ENCODE measurements at places on chromosomes 5 and 9.

- no peak for DNase-seq
These were observed 473.0 kb downstream of the PLK2 start for GRCh38 chr5:57986761-57987341.

DNA sequence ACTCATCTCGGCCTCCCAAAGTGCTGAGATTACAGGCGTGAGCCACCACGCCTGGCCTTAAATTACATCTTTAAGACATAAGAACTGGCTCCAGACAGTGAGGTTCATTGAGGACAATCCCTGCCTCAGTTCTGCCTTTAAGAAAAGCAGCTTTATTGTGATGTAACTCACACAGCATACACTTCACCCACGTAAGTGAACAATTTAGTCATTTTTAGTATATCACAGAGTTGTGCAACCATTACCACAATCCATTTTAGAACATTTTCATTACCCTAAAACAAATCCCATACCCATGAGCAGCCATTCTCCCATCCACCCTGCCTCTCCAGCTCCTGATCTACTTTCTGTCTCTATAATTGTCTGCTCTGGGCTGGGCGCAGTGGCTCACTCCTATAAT, 24.0 kb upstream of the LTC4S start:
- no peak for DNase-seq

- no peak for DNase-seq
These were observed 54.4 kb upstream of the TRAF1 start for GRCh38 chr9:120980951-120981350.

- DNase-seq, result no peak
These were observed 128.4 kb downstream of the PARP8 start for GRCh38 chr5:50794812-50795211.

DNA sequence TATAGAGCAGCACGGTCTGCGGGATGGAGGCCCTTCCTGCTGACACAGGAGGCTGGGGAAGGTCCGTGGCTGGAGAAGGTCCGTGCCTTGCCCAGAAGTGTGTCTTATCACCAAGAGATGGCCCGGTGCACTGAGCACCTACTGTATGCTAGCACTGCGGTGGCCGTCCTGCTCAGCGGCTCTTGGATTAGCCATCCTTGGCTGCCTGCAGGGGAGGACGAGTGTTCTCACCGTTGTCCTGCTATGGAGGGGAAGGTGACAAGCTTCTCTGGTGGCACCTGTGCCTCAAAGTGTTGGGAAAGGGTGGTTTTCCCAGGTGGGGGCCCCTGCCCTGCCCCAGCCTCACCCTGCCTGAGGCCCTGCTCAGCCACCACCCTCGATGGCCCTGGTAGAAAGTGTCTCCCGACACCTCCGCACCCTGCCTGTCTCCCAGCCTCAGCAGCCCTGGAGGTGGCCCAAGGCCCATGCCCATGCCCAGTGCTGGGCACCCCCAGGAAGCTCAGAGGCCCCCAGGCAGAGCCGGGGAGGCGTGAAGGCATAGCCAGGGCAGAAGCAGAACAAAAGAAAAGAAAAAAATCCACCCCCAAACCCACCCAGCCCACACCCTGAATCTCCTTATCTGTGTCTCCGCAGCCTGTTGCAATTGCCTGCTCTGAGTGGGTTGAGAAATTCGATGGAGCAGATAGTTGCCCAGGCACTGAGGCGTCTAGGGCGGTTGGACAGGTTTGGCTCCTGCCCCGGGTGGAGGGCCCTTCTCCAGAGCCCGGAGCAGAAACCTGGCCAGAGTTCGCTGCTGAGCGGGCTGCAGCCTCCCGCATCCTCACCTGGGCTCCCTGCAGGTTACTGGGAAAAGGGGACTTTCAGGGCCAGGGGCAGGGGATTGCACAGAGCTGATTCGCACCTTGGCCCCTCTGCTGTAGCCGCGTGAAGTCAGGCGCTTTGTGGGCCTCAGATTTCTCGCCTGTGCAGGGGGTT, 30.5 kb downstream of the RXRA start:
- no peak for DNase-seq

All from stimulated activated CD8-positive, alpha-beta memory T cell treated with anti-CD3 and anti-CD28 coated beads, Interleukin-12 subunit alpha, Interleukin-12 subunit beta, amount 100 ng/mL, for 1 hour (primary cell).